ENCODE measurements at places on chromosomes 11 and 22. TPM values are rescaled to one million over a fixed set of nuclear protein-coding genes. Genes with fewer than 3 reads are reported as not detected.

The SLC17A6 gene
- not detected for polyA plus RNA-seq

The VPREB1 gene
- polyA plus RNA-seq, result not detected

The TESMIN gene
- 0.66 TPM for polyA plus RNA-seq

The C11orf91 gene
- not detected for polyA plus RNA-seq

The CCDC73 gene
- polyA plus RNA-seq, result not detected

The C11orf97 gene
- not detected for polyA plus RNA-seq

The ANO1 gene
- not detected for polyA plus RNA-seq

The RASSF10 gene
- polyA plus RNA-seq, result not detected

The KCNC1 gene
- polyA plus RNA-seq, result 0.60 TPM

The RAB3IL1 gene
- not detected for polyA plus RNA-seq

The DLG2 gene
- 2.5 TPM for polyA plus RNA-seq

- peaks cover 43% of the 10 kb centered on the region for H3K27me3 ChIP-seq
- no peak overlapping the region for H3K4me3 ChIP-seq
- H3K4me1 ChIP-seq, result no peaks in the 10 kb centered on the region
- DNase-seq, result no peak
These were observed 284.0 kb downstream of the KIRREL3 start for GRCh38 chr11:126716456-126717083.

- H3K27me3 ChIP-seq, result peaks cover 2% of the 10 kb centered on the region
- no peaks in the 10 kb centered on the region for H3K36me3 ChIP-seq
- no peak overlapping the region for H3K27ac ChIP-seq
- H3K4me3 ChIP-seq, result no peak overlapping the region
- no peak for DNase-seq
- H3K4me1 ChIP-seq, result no peaks in the 10 kb centered on the region
These were observed 161.2 kb upstream of the NAV2 start for GRCh38 chr11:19551457-19551856.

- peaks cover 67% of the 10 kb centered on the region for H3K27me3 ChIP-seq
- no peak for DNase-seq
- no peak overlapping the region for H3K4me3 ChIP-seq
- no peak overlapping the region for H3K27ac ChIP-seq
- H3K4me1 ChIP-seq, result peaks cover 9% of the 10 kb centered on the region
These were observed 4.6 kb downstream of the INSC start for GRCh38 chr11:15119352-15119751.

DNA sequence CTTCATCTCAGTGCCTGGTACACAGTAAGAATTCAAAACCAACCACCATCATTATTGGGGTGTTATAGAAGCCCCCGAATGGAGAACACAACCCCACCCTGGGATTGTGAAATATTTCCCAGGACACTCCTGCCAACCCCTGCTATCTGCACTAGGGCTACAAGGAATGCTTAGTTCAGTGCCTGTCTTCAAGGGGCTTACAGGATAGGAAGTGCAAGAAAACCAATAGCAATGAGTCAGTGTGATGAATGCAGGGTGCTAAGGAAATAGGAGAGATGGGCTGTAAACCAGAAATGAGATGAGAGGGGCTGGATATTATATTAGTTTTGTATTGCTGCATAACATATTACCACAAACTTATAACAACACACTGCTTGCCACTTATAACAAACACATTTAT lies 965 bp upstream of the ASCC2 start:
- no peaks in the 10 kb centered on the region for H3K36me3 ChIP-seq
- no peaks in the 10 kb centered on the region for H3K27me3 ChIP-seq
- H3K27ac ChIP-seq, result peak overlapping the region; percentile 99

DNA sequence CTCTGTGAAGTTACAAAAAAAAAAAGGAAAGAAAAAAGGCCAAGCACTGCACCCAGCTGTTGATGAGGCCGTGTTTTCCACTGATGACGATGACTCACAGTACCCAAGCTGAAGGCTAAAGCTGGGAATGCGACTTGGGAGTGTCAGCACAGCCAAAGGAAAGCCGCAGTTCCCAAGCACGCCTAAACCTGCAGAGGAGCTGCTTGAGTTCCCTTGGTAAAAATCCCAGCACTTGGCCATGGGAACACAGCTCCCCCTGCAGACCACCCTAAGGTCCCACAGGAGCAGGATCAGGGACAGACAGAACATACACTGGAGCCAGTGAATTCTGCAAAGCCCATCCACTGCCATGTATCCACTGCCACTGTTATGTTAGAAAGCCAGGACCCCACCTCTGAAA lies 39.9 kb downstream of the SERGEF start:
- no peaks in the 10 kb centered on the region for H3K27me3 ChIP-seq
- H3K27ac ChIP-seq, result no peak overlapping the region
- H3K4me1 ChIP-seq, result no peaks in the 10 kb centered on the region
- H3K36me3 ChIP-seq, result peaks cover 62% of the 10 kb centered on the region
- no peak for DNase-seq

DNA sequence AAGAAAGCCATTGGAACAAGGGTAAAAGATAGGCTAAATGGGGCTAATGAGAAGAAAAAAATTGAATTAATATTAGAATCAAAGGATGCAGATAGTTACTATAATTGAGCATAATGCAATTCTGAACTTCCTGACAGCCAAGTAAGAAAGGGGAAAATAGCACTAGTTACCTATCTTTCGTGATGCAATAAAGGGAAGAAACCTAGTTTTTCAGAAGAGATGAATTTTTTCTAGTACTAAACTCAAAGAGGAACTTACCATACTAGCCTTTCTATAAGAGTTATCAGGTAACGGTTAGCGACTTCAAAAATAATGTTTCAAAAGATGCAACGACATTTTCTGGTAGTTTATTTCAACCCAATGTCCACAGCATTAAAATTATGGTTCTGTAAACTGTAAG lies 8.8 kb upstream of the WT1 start:
- H3K27me3 ChIP-seq, result peaks cover 46% of the 10 kb centered on the region
- no peaks in the 10 kb centered on the region for H3K36me3 ChIP-seq
- no peak for DNase-seq
- no peak overlapping the region for H3K27ac ChIP-seq

- no peak overlapping the region for H3K27ac ChIP-seq
- no peaks in the 10 kb centered on the region for H3K27me3 ChIP-seq
- no peaks in the 10 kb centered on the region for H3K36me3 ChIP-seq
- DNase-seq, result no peak
- peaks cover 8% of the 10 kb centered on the region for H3K4me1 ChIP-seq
- no peak overlapping the region for H3K4me3 ChIP-seq
These were observed 9.5 kb upstream of the FEZ1 start for GRCh38 chr11:125505492-125506080.
